ENCODE measurements at places on chromosomes 12 and 14. TPM values are rescaled to one million over a fixed set of nuclear protein-coding genes. Genes with fewer than 3 reads are reported as not detected.

GRCh38 chr14:37490607-37491006 lies 104.4 kb downstream of the FOXA1 start:
- no peak for DNase-seq

DNA sequence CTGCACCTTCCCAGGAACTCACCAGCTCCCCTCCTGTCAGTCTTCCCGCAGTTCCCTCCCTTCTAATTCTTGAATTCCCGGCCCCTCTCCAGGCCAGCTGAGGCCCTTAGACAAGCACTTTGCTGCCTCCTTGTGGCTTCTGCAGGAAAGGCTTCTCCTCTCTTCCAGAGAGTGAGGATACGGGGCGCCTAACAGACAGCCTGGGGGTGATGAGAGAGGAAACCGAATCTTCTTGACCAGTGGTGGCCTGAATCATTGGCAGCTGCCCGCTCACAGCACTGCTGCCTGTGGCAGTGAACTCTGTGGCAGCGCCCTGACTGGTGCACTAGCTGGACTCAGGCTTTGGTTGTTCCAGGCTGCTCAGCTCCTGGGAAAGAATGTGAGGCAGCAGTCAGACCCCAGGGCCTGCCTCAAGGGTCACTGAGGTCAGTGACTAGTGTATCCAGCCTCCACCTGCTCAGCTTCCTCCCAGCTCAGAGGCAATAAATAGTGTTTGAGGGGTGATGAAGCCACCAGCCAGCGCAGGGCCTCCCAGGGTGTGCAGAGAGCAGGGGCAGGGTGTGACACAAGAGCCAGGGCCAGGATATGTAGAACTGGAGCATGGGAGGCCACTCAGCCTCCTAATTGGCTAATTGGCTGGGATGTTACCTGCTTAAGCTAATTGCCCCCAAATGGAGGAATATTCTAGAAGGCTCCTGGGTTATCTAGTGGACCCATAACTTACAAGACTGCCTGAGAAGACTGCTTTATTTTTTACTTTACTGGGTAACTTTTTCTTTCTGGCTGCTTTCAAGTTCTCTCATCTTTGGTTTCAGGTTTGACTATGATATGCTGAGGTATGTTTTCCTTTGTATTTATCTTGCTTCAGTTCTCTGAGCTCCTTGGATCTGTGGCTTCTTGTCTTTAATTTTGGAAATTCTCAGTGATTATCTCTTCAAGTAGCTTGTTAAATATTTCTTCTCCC lies 12.9 kb upstream of the MCRS1 start:
- DNase-seq = no peak

GRCh38 chr14:32417956-32418552 lies 89.0 kb downstream of the AKAP6 start:
- DNase-seq = no peak

ZFP36L1 gene
- total RNA-seq = 772 TPM

GRCh38 chr14:73780391-73780790 lies 66.2 kb upstream of the PNMA1 start:
- DNase-seq = no peak

DNA sequence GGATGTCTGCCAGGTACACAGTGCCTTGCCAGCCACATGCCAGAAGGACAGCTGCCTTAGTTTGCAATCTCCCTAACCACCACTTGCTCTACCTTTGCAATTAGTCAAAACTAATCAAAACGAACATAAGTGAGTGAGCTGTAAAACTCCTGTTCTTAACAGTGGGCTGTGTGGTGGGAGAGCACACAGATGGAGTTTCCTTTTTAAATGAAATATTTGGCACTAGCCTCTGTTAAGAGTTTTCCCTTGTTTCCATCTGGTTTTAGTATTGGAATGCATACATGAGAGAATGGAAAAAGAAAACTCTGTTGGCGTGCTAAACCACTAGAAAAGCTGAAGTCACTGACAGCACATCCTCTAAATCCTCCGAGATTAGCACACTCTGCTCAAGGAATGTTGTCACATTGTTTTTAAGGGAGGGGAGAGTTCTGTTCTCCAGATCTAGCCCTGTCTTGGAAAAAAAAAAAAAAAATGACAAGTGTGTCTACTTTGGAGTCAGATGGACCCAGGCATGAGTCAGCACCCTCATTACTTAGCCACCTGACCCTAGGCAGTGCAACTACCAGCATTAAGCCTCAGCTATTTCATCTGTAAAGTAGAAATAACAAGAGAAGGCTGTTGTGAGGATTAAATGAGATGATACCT lies 83.9 kb downstream of the STXBP6 start:
- DNase-seq = no peak

KCNH3 gene
- total RNA-seq = not detected

GPRC5A gene
- total RNA-seq = 23.8 TPM

DNA sequence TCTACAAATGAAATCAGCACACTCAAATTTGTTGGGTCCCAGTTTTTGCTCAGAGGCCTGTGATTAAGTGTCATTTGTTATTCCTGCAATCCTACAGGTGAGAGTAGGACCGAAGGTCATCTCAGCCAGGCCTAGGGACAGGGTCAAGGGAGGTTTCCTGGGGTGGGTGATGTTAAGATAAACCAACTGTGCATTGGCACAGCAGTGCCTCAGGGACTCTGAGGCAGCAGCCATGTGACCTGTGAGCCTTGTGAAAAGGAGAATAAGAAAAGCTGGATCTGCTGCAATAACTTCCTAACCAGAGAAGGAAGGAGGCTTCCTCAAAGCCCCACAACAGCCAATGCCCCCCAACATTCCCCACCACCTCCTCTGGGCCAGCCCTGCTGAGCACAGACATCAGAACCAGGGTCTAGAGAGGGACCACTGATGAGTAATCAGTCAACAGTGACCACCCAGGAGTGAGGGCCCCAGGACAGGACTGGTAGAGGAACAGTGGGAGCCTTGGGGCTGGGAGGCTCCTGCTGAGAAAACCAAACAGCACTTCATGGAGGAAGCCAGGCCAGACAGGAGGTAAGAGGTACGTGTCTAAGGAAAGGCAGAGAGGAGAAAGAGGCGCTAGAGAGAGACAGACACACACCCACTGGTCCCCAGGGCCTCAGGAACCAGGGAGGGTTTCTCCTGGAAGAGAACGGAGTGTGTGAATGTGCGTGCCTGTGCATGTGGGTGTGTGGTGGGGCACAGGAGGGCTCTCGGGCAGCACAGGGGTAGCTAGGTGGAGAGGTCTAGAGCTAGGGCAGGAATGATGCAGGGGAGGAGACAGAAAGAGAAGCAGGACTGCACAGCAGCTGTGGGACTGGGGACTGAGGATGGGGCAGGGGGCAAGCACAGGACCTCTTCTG lies 82.4 kb downstream of the ITPK1 start:
- no peak for DNase-seq

DNA sequence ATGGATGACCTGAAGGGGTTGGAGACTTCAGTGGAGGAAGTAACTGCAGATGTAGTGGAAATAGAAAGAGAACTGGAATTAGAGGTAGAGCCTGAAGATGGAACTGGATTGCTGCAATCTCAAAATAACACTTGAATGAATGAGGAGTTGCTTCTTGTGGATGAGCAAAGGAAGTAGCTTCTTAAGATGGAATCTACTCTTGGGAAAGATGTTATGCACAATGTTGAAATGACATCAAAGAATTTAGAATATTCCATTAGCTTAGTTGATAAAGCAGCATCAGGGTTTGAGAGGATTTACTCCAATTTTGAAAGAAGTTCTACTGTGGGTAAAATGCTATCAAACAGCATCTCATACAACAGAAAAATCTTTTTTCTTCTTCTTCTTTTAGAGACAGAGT lies 186.4 kb upstream of the PRKD1 start:
- no peak for DNase-seq

LTB4R2 gene
- total RNA-seq = 3.0 TPM

DNA sequence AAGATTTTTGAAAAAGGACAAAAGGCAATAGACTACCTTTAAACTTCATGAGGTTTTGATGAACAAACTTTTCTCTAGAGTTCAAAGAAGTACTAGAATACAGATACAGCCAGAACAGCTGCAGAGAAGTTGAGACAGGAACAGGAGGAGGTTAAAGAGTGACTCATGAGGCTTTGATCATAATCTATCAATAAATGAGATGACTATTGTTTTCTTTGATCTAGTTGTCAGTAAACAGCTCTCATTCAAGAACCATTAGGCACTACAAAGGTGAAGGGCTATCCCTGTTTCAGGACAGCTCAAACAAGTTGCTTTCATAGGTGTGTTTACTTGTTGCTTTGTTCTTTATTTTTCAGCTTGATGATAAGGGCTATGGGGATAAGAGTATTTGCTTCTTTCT lies 2.4 kb downstream of the WASHC3 start:
- DNase-seq = no peak

DNA sequence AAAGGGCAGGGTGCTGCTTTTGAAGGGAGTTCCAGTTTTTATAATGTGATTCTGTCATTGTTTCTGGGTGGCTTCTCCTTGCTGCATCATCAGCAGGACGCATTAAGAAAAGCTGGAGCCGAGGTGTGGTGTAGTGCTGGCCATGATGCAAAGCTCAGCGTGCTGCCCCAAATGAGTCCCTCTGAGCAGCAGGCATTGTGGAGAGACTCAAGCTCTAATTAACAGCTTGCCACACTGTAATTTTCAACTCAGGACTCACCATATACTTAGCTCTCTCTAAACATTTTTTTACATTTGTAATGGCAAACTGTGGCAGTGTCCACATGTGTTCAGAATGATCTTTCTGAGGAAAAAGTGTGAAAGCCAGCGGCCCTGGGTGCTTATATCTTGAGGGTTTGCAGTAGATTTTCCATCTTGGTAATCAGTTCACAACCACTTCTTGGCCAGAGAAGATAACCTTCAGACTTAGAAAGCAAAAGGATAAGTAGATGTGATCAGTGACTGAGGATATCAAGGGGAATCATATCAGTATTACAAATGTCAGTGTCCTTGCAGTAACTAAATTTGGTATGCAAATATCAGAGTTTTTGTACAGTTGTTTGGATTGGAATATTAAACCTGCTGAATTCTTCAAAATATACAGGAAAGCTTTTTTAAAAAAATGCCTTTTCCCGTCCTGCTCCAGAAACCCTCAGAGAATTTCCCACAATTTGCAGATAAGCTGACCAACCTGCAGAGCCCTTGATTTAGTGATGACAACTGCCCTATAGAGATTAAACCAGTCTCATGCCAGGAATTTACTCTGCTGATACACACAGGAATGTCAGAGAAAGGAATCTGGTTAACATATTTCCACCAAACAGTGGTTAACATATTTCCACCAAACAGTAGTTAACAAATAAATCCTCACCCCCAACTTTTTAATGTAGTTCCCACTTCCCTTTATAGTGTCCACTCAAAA lies 63.6 kb downstream of the DAAM1 start:
- DNase-seq = no peak

PSMC6 gene
- total RNA-seq = 19.3 TPM

PPP1CC gene
- total RNA-seq = 39.8 TPM

DNA sequence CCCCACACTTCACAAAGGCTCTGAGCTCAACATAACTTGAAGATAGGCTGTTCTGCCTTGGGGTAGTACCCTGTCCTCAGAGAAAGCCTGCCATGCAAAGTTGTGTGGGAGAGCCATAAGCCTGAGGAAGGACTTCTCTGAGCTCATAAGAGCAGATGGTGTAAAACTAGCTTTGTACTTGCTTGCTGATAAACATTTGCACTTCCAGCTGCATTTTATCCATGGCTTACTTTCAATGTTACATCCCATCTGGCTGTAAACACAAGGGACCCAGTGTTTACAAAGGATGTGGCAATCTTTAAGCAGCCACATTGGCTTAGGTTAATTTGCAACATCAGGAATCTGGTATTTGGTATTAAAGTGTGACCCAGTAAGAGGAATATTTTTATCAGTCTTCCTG lies 258.1 kb downstream of the IPO8 start:
- no peak for DNase-seq

- no peak for DNase-seq
Measured at GRCh38 chr12:102478405-102479098, 1.8 kb downstream of the IGF1 start.

CCDC38 gene
- total RNA-seq = not detected

DNA sequence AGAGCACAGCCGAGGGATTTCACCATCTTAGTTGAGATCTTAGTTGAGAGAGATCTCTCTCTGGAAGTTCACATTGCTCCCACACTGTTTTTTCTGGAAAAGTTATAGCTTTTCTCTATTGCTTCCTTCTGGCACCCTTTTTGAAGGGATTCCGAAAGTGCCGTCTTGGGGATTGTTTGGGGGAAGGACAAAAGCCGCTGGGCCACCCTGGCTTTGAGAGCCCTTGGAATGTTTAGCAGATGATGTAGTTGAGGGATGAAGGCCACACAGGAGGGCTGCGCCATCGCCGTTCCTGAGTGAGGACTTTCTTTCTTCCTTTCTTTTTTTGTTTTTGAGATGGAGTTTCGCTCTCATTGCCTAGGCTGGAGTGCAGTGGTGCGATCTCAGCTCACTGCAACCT lies 17.7 kb downstream of the PLEKHG3 start:
- DNase-seq = no peak

MDGA2 gene
- total RNA-seq = not detected

DNA sequence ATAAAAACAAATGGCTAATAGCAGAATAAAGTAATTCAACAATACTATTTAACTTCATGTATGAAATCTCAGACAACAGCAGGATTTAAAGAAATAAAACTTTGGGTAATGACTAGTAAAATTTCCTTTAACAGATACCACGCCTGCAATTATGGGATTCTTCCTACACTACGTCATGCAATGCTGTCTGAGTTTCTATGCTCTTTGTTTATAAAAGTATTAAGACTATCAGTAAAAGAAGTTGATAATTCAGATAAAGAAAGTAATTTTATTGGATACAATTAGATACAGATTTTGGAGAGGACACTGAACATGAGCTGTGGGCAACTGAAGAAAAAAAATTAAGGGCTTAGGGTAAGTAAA lies 308.4 kb upstream of the LRFN5 start:
- DNase-seq = no peak

MSI1 gene
- 0.11 TPM for total RNA-seq

GRCh38 chr14:71525663-71526221 lies 406.5 kb upstream of the RGS6 start:
- no peak for DNase-seq

- no peak for DNase-seq
Measured at GRCh38 chr12:93989949-93990348, 158.4 kb upstream of the PLXNC1 start.

KRT3 gene
- total RNA-seq = not detected

ACVRL1 gene
- total RNA-seq = 308 TPM

- DNase-seq = no peak
Measured at GRCh38 chr14:50871228-50871627, 625 bp upstream of the ABHD12B start.

GRCh38 chr12:114976959-114977358 lies 293.0 kb upstream of the TBX3 start:
- DNase-seq = no peak

ANKRD9 gene
- 118 TPM for total RNA-seq
